ENCODE measurements at places on chromosomes 16 and 17.
A peak's percentile ranks its signal among the peaks of the same experiment; 100 is the strongest.

GRCh38 chr17:66684261-66684660 lies 150.7 kb upstream of the CACNG5 start:
- DNase-seq, result no peak

GRCh38 chr16:27582883-27583282 lies 32.9 kb downstream of the KATNIP start:
- no peak for DNase-seq

DNA sequence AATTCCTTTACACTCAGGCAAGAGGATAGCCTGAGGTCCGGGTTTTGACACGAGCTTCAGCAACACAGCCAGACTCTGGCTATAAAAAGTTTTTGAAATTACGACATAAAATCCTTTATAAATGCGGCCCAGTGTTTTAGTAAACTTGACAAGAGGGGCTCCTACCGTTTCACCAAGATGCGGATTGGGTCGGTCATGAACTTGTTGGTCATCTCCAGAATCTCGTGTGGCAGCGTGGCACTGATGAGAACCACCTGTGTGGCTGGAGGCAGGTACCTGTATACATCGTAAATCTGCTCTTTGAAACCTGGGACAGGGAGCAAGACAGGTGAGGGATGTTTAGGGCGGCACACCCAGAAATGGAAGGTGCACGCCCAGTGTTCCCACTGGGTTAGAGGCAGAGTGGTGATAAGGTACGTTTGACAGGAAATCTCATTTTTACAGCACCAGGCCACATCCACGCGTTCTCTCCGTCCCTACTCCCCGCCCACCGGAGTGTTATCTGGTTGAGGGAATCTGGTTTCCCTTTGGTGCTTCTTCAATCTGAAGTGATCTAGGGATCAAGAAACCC lies 8.0 kb downstream of the EIF4A3 start:
- no peak for DNase-seq

DNA sequence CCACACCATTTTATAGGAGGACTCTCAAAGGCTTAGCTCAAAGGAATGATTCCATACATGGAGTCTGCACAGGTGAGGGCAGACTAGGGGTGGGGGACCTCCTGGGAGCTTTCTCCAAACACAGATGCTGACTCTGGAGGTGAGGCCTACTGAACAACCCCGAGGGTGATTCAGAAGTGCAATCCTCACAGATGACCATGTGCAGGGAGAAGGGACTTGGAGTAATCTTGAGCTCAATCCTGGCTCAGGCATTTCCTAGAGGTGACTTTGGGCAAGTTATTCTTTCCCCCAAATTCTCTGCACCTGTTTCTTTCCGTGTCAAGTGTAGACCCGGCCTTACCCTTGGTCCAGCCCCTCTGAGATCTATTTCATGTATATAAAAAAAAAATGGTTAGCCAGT lies 401.5 kb downstream of the SLC39A11 start:
- DNase-seq, result no peak

- DNase-seq, result no peak
These were observed 210.2 kb downstream of the RPTOR start for GRCh38 chr17:80754846-80755245.

DNA sequence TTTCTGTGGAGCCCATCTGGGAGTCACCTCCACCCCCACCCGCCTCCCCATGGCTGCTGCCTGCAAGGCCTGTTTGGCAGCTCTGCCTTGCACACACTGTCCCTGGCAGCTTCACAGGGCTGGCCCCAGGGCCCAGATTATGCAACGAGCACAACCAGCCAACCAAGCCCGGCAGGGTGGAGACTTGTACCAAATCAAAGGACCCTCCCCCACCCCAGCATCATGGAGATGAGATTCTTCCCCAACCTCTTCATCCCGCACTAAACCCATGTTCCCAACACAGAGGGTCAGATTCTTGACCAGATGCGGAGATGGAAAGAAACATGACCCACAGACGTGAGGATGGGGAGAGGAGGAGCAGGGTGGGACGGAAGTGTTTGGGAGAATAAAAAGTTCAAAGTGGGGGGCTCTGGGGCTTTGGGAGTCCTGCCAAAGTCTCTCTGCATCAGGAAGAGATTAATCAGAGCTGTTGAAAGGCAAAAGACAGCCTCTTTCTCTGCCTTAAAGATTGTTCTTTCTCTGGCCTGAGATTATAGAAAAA lies 3.8 kb downstream of the SMARCD2 start:
- DNase-seq, result peak; percentile 65

GRCh38 chr16:87484487-87485331 lies 8.1 kb downstream of the ZCCHC14 start:
- DNase-seq, result no peak

GRCh38 chr17:72937707-72938106 lies 154.8 kb downstream of the SLC39A11 start:
- DNase-seq, result no peak
